GM23338 (cell line): ENCODE measurements at places on chromosomes 1 and 21. TPM values are rescaled to one million over a fixed set of nuclear protein-coding genes. Genes with fewer than 3 reads are reported as not detected.

GRCh38 chr1:151516031-151516511, 4.9 kb downstream of the CGN start:
- H3K4me1 ChIP-seq, result peaks cover 44% of the 10 kb centered on the region
- H3K36me3 ChIP-seq, result peaks cover 16% of the 10 kb centered on the region
- DNase-seq, result peak; percentile 76
- H3K27ac ChIP-seq, result peak overlapping the region; percentile 94

GRCh38 chr1:200238311-200238710, 171.5 kb downstream of the ZNF281 start:
- peaks cover 3% of the 10 kb centered on the region for H3K4me1 ChIP-seq
- H3K36me3 ChIP-seq, result no peaks in the 10 kb centered on the region
- no peak for DNase-seq
- no peak overlapping the region for H3K27ac ChIP-seq
- H3K27me3 ChIP-seq, result no peaks in the 10 kb centered on the region
- H3K4me3 ChIP-seq, result no peak overlapping the region

DNA sequence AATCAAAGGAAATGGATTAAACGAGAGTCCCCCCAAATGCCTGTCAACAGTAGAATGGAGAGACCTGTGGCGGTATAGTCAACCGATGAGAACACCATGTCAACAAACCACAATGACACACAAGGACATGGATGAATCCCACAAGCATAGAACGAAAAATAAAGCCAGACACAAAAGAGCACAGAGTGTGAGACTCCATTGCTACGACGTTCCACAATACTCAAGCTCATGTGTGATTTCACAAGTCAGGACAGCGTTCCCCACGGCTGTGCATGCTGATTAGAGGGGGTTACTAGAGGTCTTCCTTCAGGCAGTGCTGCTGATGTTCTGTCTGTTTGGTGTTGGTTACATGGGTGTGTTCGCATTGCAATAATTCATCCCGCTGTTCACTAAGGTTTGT, 5.8 kb upstream of the PLA2G2D start:
- no peak overlapping the region for H3K27ac ChIP-seq
- H3K27me3 ChIP-seq, result no peaks in the 10 kb centered on the region
- H3K4me3 ChIP-seq, result no peak overlapping the region
- no peaks in the 10 kb centered on the region for H3K4me1 ChIP-seq

- no peaks in the 10 kb centered on the region for H3K27me3 ChIP-seq
- no peak for DNase-seq
- no peak overlapping the region for H3K4me3 ChIP-seq
- peaks cover 7% of the 10 kb centered on the region; the same call in 1 of the 2 replicates for H3K4me1 ChIP-seq
- no peaks in the 10 kb centered on the region for H3K36me3 ChIP-seq
- H3K27ac ChIP-seq, result no peak overlapping the region
Measured at GRCh38 chr1:2415801-2416208, 3.4 kb upstream of the PEX10 start.

GRCh38 chr1:203340112-203340790, 10.7 kb downstream of the FMOD start:
- no peaks in the 10 kb centered on the region for H3K27me3 ChIP-seq
- H3K36me3 ChIP-seq, result no peaks in the 10 kb centered on the region
- H3K4me3 ChIP-seq, result no peak overlapping the region
- H3K4me1 ChIP-seq, result 0 out of 2 replicates have a peak, but pooled peaks cover 4% of the 10 kb centered on the region

GRCh38 chr1:246602194-246602593, 35.9 kb downstream of the CNST start:
- H3K36me3 ChIP-seq, result no peaks in the 10 kb centered on the region
- H3K27ac ChIP-seq, result no peak overlapping the region
- DNase-seq, result no peak
- H3K27me3 ChIP-seq, result no peaks in the 10 kb centered on the region

GPX7 gene
- total RNA-seq, result 19.8 and 20.9 TPM in 2 replicates
